Neural progenitor cell (in vitro differentiated cells): ENCODE measurements at places on chromosomes 4 and X. TPM values are rescaled to one million over a fixed set of nuclear protein-coding genes. Genes with fewer than 3 reads are reported as not detected.
A peak's percentile ranks its signal among the peaks of the same experiment; 100 is the strongest.

The IL13RA1 gene
- 1.8 and 3.2 TPM in 2 replicates for total RNA-seq

DNA sequence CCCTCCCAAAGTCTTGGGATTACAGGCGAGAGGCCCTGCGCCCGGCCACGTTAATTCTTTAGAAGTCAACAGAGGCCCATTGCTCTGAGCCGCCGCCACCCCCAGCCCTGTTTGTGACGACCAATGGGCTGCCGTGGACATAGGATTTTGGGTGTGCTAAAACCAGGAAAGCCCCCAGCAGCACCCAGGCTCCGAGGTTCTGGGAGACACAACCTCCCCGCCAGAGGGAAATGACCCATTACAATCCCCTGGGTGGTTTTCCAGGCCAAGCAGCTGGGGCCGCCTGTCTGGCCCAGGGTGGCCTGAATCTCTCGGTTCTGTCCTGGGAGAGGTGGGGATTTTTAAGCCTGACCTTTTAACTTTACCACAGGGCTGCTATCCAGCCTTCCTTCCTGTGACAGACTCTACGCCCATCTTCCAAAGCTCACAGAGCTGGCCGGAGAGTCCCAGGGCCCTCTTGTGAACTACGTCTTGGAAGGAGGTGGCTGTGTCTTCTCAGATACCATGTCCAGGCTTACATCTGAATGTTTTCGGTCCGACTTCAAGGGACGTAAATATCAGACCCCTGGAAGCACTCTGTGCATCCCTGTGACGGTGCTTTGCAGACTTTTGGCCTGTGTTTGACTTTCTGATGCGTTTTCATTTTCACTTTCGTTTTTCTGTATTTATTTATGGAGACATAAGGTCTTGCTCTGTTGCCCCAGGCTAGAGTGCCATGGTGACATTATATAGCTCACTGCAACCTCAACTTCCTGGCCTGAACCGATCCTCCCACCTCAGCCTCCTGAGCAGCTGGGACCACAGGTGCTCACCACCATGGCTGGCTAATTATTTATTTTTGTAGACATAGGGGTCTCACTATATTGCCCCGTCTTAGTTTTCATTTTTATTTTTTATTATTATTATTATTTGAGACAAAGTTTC is 36.0 kb downstream of the P2RY8 start:
- no peaks in the 10 kb centered on the region for H3K27me3 ChIP-seq

DNA sequence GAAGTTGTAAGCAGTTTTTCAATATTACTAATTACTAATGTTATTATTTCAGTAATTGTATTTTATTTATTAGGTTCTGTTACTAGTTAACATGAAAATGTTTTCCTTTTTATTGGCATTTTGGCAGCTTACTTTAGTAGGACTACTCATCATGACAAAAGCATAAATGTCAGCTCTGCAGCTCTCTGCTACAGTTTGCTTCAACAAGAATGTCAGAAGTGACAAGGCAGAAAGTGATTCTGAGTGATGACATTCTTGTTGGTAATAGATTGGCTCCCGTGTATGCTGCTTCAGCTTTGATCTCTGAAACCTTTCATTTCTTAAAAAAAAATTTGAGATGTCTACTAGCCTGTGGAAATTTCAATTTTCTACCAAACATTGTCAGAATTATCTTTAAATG is 1193.9 kb downstream of the FSTL5 start:
- DNase-seq, result no peak
- no peaks in the 10 kb centered on the region for H3K27me3 ChIP-seq
- H3K4me3 ChIP-seq, result no peak overlapping the region
- H3K4me1 ChIP-seq, result no peaks in the 10 kb centered on the region
- no peaks in the 10 kb centered on the region for H3K36me3 ChIP-seq

GRCh38 chr4:184819786-184820185 is 6.0 kb downstream of the ACSL1 start:
- H3K36me3 ChIP-seq, result no peaks in the 10 kb centered on the region
- no peak overlapping the region for H3K27ac ChIP-seq
- H3K4me1 ChIP-seq, result no peaks in the 10 kb centered on the region
- peaks cover 100% of the 10 kb centered on the region for H3K27me3 ChIP-seq
- no peak for DNase-seq

DNA sequence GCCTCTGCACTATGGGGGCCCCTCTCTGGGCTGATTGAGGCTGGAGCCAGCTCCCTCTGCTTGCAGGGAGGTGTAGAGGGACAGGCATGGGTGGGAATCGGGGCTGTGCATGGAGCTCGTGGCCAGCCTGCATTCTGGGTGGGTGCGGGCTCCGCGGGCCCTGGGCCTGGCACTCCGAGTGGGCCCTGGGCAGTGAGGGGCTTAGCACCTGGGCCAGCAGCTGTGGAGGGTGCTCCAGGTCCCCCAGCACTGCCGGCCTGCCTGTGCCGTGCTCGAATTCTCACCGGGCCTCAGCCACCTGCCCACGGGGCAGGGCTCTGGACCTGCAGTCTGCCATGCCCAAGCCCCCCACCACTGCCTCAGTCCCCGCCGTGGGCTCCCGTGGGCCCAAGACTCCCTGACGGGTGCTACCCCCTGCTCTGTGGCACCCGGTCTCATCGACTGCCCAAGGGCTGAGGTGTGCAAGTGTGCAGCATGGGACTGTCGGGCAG is 681.2 kb downstream of the PDHA2 start:
- DNase-seq, result no peak
- H3K27ac ChIP-seq, result no peak overlapping the region
- no peaks in the 10 kb centered on the region for H3K4me1 ChIP-seq
- H3K36me3 ChIP-seq, result no peaks in the 10 kb centered on the region
- no peak overlapping the region for H3K4me3 ChIP-seq

- no peaks in the 10 kb centered on the region for H3K36me3 ChIP-seq
- H3K4me3 ChIP-seq, result no peak overlapping the region
- H3K27ac ChIP-seq, result no peak overlapping the region
These were observed 261.4 kb downstream of the LAS1L start for GRCh38 chrX:65273152-65273551.

The COL25A1 gene
- total RNA-seq, result 1.3 and 2.0 TPM in 2 replicates

DNA sequence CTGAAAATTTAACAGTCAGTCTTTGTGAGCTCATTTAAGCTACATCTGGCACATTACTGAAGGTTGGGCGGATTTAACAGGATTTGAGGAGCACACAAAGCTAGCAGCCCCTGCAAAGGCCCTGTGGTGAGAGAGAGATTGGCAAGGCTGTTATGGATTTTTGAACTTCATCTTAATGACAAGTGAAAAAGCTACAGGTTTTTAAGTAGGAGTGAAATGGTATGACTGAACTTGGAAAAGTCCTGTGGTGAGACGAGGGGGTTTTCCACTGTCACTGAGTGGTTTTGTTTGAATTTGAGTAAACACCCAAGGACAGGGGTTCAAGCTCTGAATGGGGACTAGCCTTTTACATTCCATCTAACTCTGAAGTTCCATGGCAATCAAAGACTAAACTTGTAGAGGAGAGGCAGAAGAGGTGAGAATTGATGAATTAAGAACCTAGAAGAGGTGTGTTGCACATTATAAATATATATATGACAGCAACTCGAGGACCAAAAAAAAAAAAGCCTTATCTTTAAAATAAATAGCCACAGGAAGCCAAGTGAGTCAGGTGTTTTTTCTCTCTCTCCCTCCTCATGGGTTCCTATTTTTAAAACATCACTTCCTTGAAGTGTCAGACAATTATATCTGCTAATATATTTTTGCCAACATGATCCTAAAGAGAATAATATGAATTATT is 47.8 kb upstream of the CLNK start:
- H3K4me3 ChIP-seq, result no peak overlapping the region
- H3K27me3 ChIP-seq, result no peaks in the 10 kb centered on the region
- no peaks in the 10 kb centered on the region for H3K36me3 ChIP-seq
- H3K27ac ChIP-seq, result no peak overlapping the region
- no peak for DNase-seq

DNA sequence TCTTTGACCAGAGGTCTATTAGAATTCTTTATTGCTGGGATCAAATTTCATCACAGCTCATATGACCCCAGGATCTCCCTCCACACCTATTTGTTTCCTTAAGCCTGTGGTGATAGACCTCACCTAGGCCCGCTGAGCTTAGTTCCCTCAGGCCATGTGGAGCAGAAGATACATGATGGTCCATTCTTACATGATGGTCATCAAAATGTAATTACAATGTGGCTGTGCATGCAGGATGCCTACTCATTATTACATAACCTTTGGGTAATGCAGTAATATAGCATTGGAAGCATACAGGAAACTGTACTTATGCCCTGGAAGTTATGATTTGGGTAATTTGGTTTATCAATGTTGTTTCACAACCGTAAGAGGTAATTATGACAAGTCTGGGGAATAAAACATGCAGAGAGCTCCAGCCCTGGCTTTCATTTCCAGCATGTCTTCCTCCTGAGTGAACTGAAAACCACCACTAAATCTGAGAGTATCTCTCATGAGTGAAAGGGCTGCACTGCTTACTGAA is 67.0 kb upstream of the AGA start:
- no peak for DNase-seq
- H3K36me3 ChIP-seq, result no peaks in the 10 kb centered on the region
- H3K27me3 ChIP-seq, result no peaks in the 10 kb centered on the region

The SSX2 gene
- not detected in 2 replicates for total RNA-seq

- H3K4me3 ChIP-seq, result no peak overlapping the region
- no peaks in the 10 kb centered on the region for H3K4me1 ChIP-seq
- H3K27me3 ChIP-seq, result no peaks in the 10 kb centered on the region
- no peaks in the 10 kb centered on the region for H3K36me3 ChIP-seq
- no peak for DNase-seq
These were observed 9.1 kb downstream of the FGFR3 start for GRCh38 chr4:1802151-1802715.

- H3K36me3 ChIP-seq, result peaks cover under 1% of the 10 kb centered on the region
- H3K27ac ChIP-seq, result no peak overlapping the region
- no peak for DNase-seq
- no peaks in the 10 kb centered on the region for H3K4me1 ChIP-seq
- no peak overlapping the region for H3K4me3 ChIP-seq
These were observed 22.0 kb downstream of the MND1 start for GRCh38 chr4:153366486-153366885.

The TLL1 gene
- total RNA-seq, result 0.22 TPM in 1 of 2 replicates, not detected in the other

The FANCB gene
- total RNA-seq, result 17.7 and 24.5 TPM in 2 replicates

- no peak for DNase-seq
- H3K4me3 ChIP-seq, result no peak overlapping the region
- no peaks in the 10 kb centered on the region for H3K27me3 ChIP-seq
- no peaks in the 10 kb centered on the region for H3K36me3 ChIP-seq
- no peaks in the 10 kb centered on the region for H3K4me1 ChIP-seq
These were observed 58.6 kb upstream of the CAMK2D start for GRCh38 chr4:113820108-113820507.

The UCP1 gene
- total RNA-seq, result 0.28 TPM in 1 of 2 replicates, not detected in the other

DNA sequence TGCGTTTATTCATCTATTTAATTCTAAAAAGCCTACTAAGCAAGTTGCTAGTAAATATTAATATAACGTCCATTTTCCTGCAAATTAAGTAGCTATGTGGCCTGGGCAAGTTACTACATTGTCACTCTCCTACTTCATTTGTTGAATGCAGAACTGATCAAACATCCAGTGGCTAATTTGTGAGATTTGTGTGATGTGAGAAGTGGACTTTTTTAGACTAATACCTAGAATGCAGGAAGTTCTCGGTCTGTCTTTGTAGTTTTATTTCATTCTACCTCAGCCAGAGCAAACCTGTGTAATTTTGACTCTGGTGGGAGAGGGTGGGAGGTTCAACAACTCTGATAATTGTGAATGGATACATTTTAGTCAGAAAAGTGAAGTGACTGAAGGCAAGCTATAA is 840 bp downstream of the GUF1 start:
- H3K27ac ChIP-seq, result no peak overlapping the region
- peak overlapping the region; percentile 89 for H3K4me3 ChIP-seq
- no peaks in the 10 kb centered on the region for H3K36me3 ChIP-seq
- no peaks in the 10 kb centered on the region for H3K27me3 ChIP-seq

- no peak overlapping the region for H3K4me3 ChIP-seq
- H3K27me3 ChIP-seq, result no peaks in the 10 kb centered on the region
- no peaks in the 10 kb centered on the region for H3K36me3 ChIP-seq
- no peak for DNase-seq
- no peak overlapping the region for H3K27ac ChIP-seq
- H3K4me1 ChIP-seq, result peaks cover 20% of the 10 kb centered on the region
These were observed 2.0 kb upstream of the NUDT9 start for GRCh38 chr4:87420276-87420830.

DNA sequence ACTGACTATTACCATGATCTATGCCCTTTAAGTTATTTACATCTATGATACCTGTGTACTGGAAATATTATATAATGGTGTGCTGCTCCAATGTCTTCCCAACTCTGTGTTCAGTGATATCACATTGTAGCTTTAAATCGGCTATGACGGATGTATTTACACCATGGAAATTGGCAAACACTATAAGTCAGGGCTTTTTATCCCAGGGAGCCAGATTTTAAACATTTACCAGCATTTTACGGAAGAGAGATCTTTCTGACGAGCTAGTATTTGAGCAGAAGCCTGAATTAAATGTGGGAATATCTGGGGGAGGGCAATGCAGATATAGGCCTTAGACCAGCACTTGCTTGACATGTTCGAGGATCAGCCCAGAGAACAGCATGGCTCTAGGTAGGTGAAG is 7.7 kb upstream of the PGM2 start:
- H3K27ac ChIP-seq, result no peak overlapping the region
- H3K27me3 ChIP-seq, result peaks cover 1% of the 10 kb centered on the region
- no peak for DNase-seq

DNA sequence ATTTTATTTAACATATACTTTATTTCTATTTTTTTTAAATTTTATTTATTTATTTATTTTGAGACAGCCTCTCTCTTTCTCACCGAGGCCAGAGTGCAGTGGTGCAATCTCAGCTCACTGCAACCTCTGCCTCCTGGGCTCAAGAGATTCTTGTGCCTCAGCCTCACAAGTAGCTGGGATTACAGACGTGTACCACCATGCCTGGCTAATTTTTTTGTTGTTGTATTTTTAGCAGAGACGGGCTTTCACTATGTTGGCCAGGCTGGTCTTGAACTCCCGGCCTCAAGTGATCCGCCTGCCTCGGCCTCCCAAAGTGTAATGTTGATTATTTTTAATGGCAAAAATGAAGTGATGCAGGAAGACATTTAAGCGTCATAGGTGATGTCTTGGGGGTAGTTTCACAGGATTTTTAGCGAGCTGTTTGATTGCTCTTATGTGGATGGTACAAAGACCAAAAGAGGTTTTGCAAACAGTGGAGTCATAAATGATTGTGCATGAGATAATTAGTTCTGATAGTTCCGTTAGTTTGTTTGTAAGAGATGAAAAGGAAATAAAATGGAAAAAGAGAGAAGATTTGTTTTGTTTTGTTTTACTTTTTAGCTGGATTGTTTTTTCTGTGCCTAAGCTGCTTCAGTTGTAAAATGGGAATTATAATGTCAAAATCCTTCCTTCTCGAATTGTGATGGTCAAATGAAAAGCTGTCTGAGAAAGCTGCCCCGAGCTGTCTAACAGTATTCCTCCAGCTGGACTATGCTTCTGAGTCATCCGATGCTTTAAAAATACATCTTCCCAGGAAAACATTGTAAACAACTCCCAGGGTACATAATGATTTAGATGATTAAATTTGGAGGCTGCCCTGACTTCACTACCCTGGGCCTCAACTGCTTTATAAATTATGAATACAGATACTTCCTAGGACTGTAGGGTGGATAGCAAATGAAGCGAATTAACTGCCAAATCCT is 14.7 kb downstream of the RHOH start:
- H3K27ac ChIP-seq, result no peak overlapping the region
- H3K27me3 ChIP-seq, result no peaks in the 10 kb centered on the region
- H3K36me3 ChIP-seq, result no peaks in the 10 kb centered on the region
- no peaks in the 10 kb centered on the region for H3K4me1 ChIP-seq
- no peak overlapping the region for H3K4me3 ChIP-seq
